ENCODE measurements at places on chromosomes 7 and 10.
A peak's percentile ranks its signal among the peaks of the same experiment; 100 is the strongest.

DNA sequence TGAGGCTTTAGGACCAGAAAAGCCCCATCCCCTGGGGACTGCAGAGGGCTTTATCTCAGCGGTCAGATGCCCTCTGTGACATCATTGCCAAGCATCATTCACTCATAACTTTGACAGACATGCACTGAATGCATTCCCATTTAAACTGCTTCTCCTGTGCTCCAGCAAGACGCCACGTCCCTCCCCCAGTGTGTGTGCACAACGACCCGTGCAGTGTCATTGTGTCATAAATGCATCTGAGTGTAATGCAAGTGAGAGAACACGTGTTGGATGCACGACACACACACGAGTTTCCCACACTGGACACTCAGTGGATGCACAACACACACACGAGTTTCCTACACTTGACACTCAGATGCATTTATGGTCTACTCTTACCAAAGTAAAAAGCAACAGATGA lies 337.9 kb downstream of the PTPRN2 start:
- DNase-seq, result no peak

GRCh38 chr10:116850058-116850611 lies 836 bp downstream of the ENO4 start:
- no peak for DNase-seq

GRCh38 chr10:76651154-76651553 lies 986.5 kb downstream of the KCNMA1 start:
- DNase-seq, result no peak

DNA sequence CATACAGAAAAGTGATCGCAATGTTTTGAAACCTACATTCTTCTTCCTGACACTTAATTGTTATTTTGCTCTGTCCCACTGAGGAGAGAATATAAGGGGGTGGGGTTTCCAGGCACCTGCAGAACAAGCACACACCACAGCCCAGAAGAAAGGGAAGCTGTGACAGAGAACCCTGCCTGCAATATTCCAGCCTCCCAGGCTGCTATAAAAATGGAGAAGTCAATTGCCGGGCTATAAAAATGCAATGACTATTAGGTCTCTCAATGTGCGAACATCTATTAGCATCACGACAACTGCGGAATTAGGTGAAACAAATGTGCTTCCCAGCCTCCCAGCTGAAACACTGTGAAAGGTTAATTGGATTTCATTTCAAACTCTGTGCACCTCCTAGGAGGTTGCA lies 145.3 kb upstream of the FRMD4A start:
- no peak for DNase-seq

- DNase-seq, result no peak
These were observed 12.5 kb upstream of the CUX1 start for GRCh38 chr7:101804967-101805366.

- no peak for DNase-seq
These were observed 496.3 kb upstream of the GALNT17 start for GRCh38 chr7:70635633-70636032.

- peak; percentile 25 for DNase-seq
These were observed 73.0 kb upstream of the IL6 start for GRCh38 chr7:22653951-22654350.

- DNase-seq, result no peak
These were observed 131.6 kb downstream of the NRBF2 start for GRCh38 chr10:63264617-63265221.

GRCh38 chr10:108454224-108454623 lies 1289.7 kb upstream of the SORCS1 start:
- DNase-seq, result no peak

DNA sequence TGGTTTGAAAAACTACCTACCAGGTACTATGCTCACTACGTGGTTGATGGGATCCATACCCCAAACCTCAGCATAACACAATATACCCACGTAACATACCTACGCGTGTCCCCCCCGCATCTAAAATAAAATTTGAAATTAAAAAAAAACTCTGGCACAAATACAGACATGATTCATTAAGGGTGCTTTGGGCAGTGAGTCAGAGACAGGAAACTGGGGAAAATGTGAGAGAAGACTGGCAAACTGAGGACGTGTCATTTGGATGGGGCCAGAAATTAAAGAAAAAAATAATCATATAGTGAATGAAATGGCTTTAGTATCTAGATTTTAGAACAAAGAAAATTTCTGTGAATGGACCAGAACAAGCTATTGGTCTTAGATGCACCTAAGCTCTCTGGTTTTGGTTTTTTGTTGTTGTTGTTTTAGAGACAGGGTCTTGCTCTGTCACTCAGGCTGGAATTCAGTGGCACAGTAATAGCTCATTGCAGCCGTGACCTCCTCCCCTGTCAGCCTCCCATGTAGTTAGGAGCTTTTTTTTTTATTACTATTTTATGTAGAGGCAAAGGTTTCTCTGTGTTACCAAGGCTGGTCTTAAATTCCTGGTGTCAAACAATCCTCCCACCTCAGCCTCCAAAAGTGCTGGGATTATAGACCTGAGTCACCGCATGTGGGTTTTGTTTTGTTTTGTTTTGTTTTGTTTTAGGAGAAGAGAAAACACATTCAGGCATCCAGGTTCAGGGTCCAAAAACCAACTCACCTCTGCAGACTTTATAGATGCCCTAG lies 5.9 kb upstream of the PRSS58 start:
- no peak for DNase-seq

- peak; percentile 1 for DNase-seq
These were observed 4.8 kb upstream of the POLR1F start for GRCh38 chr7:19713676-19714075.

- no peak for DNase-seq
These were observed 219.2 kb downstream of the CCSER2 start for GRCh38 chr10:84547616-84548015.

- no peak for DNase-seq
These were observed 9.8 kb downstream of the USP6NL start for GRCh38 chr10:11601670-11602069.

DNA sequence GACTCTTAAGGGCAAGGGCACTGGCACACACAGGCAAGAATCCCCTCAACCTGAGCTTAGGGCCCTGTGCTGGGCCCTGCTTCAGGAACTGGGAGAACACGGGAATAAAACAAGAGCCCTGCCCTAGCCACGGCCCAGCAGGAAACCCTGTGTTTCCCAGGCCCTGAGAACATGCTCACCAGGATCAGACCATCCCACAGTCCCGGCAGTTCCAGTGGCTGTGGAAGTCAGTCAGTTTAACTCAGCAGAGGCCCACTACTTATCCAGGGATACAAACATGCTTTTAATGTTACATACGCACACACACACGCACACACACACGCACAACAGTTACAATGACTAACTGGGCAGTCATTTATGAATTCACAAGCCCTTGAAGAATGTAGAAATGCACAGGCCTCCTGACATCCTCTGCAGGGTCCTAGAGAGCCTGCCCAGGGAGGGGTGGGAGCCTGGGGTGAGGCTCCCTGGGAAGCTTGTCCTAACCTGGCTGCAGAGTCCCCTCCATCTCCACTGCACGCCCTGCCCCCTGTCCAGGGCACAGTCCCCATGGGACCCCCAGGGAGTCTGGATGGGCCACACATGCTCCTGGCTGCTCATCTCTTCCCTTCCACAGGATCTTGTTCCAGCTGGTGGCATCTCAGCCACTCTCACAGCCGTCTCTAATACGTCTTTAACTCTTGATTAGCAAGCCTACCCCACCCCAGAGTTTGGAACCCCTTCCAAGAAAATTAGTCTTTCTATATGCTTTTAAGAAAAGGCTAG lies 97.6 kb downstream of the TCERG1L start:
- DNase-seq, result no peak

DNA sequence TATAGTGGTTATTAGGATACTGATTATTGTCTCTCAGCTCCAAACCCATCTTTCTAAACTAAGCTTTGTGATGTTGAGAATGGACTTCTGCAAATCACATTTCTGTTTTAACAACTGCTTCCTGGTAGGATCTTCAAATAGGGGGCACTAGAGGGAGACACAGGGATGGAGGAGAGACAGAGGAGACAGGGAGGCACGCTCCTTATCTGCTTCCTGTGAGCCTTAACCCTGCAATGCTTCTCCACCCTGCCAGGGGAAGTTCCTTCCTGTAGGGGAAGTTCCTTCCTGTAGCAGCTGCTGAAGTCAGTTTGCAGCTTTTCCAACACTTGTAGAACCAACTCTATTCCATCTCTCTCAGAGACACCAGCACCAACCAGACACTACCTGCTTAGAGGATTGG lies 847.2 kb downstream of the CCSER2 start:
- no peak for DNase-seq

DNA sequence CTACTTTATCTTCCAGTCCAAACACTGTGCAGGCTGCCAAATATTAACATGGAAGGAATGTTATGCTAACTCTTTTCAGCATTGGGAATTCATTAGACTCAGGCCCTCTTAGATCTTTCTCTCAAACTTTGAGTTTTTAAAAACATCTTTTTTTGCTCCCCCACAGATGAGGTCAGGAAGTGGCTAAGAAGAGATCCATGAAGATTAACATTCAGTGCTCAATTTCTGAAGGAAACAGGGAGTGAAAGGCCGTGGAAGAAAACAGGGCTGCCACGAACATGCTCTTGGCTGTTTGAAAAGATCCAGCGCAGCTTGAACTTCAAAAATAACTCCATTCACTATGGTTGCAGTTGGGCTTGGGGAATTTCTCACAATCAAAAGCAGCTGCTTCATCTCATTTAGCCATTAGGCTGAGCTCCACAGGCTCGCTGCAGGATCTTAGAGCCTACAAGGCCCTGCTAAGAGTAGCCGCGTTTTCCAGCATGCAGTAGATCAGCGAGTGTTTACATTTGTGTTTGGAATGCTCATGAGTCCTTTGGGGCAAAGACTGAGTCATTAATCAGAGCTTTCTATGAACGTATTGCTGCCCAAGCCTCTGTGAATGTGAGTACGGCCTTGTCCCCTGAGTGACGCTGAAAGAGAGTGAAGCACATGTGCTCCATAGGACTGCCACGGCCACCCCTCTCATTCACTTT lies 41.2 kb upstream of the TNS3 start:
- no peak for DNase-seq

GRCh38 chr7:23520582-23520981 lies 11.2 kb downstream of the TRA2A start:
- DNase-seq, result no peak

GRCh38 chr10:122113945-122114747 lies 125.2 kb downstream of the TACC2 start:
- DNase-seq, result no peak

DNA sequence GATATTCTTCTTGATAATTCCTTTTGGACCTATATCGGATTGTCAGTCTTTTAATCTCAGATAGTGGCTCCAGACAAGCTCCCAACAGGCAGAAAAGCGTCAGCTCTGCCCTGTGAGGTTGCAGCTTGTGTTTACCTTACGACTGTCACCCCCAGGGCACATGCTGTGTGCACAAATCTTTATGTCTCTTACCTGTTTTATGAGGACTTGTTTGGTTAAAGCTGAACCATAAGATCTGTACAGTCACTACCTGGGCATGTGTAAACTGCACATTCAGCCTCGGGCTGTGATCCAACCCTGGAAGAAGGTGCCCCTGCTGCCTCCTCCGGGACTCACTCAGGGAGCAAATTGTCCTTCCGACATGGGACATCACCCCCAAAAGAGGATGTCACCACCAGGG lies 119.8 kb downstream of the GALNT17 start:
- no peak for DNase-seq

- no peak for DNase-seq
These were observed 38.0 kb downstream of the PSAP start for GRCh38 chr10:71812913-71813590.

DNA sequence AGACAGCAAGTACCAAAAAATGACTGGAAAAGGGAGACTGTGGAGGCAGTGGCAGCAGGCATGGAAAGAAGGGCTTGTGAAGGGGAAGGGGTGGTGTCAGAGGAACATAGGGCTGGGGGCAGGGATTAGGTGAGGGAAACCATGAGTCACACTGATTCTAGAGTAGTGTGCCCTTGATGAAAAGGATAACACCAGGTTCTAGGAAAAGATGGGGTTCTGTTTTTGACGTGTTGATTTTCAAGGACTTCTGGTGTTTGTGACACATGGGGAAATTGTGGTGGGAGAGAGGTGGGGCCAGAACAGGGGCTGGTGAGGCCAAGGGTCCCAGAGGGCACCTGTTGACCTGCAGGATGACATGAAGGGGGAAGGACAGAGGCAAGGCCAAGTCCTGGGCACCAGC lies 57.1 kb downstream of the FIGNL1 start:
- no peak for DNase-seq

- DNase-seq, result no peak
These were observed 2.7 kb downstream of the SKIDA1 start for GRCh38 chr10:21522631-21523406.

GRCh38 chr10:69696073-69696731 lies 66.2 kb downstream of the FAM241B start:
- peak; percentile 8 for DNase-seq

GRCh38 chr7:31776616-31777015 lies 89.6 kb downstream of the PPP1R17 start:
- DNase-seq, result no peak

GRCh38 chr7:29494350-29494749 lies 69.3 kb upstream of the PRR15 start:
- no peak for DNase-seq

DNA sequence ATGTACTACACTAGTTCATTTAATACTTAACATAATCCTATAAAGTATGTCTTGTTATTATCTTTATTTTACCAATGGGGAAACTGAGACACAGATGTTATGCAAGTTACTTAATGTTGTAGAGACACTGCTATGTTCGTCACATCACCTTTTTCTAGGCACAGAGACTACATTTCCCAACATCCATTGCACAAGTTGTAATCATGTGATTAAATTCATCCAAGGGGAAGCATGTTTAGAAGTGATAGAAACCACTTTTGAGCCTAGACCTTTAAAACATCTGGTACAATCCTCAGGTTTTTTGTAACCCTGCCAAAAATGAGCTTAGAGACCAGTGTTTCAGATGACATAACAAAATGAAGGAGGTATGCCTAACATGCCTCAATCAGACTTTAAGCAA lies 386.8 kb upstream of the HPS1 start:
- DNase-seq, result no peak

DNA sequence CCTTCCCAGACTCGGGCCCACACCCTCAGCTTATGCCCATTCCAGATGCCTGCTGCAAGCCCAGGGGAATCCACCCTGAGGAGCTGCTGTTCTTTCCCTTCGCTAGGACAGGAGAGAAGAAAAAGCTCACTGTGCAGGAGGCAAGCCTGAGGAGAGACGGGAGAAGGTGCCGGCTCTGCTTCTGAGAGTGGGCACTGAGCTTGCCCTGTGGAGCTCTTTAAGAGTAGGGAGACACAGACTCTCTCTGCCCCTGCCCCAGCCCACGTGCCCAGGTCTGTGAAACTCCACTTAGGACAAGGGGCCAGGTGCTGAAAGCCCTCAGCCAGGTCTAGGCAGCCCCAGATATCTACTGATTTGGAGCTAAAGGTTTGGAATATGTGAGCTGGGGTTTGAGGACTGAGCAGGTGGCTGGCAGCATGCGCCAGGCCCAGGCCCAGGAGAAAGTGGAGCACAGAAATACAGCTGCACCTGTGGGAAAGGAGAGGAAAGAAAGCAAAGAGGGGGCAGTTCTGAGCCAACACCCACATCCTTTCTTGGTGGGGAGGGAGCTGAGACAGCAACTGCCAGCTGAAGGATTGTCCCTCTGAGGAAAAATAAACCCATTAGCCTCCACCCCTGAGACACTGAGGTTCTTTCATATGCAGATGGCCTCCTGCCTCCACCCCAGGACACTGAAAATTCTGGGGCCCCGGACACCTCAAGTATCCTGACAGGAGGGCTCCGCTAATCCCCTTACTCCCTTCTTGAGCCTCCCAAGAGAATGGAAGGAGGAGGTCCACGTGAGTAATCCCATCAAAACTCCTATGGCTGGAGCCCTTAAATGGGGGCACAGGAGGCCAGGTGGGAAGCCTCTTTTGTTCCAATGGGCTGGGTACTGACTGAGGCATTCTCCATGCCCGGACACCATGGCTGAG lies 7.3 kb downstream of the POLL start:
- DNase-seq, result no peak

All from NCI-H2029 (cell line).